ENCODE measurements at places on chromosomes 7 and 10.

DNA sequence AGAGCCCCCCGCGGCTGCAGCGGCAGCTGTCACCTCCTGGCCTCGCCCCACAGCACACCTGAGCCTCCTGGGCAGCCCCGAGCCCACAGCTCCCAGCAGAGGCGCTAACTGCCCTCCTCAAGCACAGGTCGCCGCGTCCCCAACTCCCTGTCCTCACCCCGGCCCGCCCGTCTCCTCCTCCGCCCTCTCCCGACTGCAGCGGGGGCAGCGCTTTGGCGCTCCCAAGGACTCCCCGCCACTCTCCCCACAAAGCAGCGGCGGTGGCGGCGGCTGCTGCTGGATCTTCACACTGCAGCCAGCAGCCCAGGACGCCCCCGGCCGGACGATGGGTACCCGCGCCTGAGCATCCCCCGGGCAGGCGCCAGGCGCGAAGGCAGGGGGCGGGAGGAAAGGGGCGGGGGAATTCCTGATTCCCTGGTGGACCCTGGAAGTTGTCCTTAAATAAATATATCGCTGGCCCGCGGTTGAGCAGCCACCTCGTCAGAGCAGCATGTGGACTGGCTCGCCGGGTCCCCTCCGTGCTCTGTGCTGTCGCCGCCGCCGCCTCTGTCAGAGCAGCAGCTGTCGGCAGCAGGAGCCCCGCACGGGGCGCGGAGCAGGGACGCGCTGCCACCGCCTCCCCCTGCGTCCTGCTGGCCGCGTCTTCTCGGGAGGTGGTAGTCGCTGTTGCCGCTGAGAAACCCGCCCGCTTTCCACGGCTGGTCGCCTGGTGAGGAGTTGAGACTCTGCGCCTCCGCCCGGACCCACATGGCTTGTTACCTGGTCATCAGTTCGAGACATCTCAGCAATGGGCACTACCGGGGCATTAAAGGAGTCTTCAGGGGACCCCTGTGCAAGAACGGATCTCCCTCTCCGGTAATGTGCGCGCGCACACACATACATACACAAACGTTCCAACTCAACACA lies at the start of gene ZNF804B:
TSS of gene ZNF804B (plus strand) at position 471 of the 906 bp plus-strand sequence. CDS start at position 748, 277 bp downstream.
- DNase-seq: no peak

GRCh38 chr7:77433901-77434300 lies 17.8 kb upstream of the GSAP start:
- DNase-seq: peak; percentile 30

GRCh38 chr10:101214446-101215396 lies 14.5 kb downstream of the LBX1 start:
- DNase-seq: peak; percentile 46

- DNase-seq: peak; percentile 16
Measured at GRCh38 chr7:26863518-26864308, 677 bp downstream of the SKAP2 start.

- DNase-seq: no peak
Measured at GRCh38 chr10:125154529-125154928, 5.8 kb downstream of the CTBP2 start.

GRCh38 chr10:76315240-76315639 lies 883.8 kb downstream of the LRMDA start:
- DNase-seq: no peak

DNA sequence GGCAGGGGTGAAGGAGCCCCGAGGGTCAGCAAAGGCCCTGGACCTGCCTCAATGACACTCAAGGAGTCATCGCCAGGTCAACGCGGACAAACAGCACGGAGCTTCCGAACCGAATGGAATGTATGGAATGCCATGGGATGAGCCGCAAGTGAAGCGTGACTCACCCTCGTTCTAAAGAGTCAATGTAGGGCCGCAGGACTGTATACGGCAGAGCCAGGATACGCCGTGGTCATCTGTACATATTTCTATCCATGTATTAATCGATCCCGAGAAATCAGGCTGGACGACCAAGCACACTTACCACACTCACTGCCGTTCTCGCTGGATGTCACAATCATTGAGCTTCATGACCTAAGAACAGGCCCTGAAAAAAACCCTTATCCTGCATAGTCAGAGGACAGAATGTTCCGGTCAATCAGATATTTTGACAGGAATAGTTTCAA lies 4.3 kb downstream of the SNX8 start:
- no peak for DNase-seq

- DNase-seq: no peak
Measured at GRCh38 chr7:55588976-55589604, 16.8 kb upstream of the VOPP1 start.

GRCh38 chr10:131706476-131706875 lies 194.3 kb upstream of the PPP2R2D start:
- DNase-seq: no peak

- no peak for DNase-seq
Measured at GRCh38 chr7:142800699-142801260, 30.0 kb downstream of the PRSS2 start.

DNA sequence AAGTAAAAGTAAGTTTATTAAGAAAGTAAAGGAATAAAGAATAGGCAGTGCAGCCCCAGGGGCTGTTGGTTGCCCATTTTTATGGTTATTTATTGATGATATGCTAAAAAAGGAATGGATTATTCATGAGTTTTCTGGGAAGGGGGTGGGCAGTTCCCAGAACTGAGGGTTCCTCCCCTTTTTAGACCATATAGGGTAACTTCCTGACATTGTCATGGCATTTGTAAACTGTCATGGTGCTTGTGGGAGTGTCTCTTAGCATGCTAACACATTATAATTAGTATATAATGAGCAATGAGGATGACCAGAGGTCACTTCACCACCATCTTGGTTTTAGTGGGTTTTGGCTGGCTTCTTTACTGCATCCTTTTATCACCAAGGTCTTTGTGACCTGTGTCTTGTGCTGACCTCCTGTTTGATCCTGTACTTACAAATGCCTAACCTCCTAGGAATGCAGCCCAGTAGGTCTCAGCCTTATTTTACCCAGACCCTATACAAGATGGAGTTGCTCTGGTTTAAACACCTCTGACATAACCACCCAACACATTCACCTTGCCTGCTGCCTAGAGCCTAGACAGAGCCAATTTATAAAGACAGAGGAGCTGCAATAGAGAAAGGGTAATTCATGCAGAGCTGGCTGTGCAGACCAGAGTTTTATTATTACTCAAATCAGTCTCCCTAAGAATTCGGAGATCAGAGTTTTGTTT lies 10.9 kb upstream of the ERCC6 start:
- no peak for DNase-seq

DNA sequence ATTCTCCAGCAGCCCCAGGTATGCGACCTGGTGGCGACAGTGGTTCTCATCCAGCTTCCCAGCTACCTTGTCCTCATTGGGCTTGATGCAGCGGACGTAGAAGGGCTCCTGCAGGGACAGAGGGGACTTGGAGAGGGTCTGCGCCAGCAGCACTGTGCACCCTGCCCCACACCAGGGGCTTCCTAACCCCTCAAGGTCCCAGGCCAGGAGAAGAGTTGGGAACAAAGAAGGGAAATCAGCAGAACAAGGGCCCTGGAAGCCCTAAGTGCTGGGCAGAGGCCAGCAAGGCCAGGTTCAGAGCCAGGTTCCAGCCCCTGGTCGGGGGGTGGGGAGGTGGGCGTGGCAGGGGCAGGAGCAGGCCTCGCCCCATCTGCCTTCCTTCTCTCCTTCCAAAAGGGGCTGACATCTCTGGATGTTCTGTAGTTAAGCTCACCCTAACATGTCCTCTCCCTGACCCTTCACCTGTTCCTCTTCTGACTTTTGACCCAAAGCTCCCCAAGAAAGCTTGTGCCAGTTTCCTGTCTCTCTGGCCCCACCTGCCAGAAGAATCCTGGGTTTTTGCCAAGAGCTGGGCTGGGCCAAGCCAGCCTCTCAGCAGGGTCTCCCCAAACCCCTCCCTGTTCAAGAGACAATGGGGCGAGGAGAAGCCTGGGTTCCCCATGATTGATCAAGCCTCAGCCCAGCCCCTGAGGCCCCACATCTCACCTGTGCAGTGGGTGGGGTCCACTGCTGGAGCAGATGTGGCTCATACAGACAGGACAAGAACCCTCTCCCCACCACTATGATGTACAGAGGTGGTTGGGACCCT lies 11.9 kb downstream of the MYO1G start:
- no peak for DNase-seq

- no peak for DNase-seq
Measured at GRCh38 chr10:60187691-60188090, 202.0 kb downstream of the ANK3 start.

Measured in HL-60 (cell line).